ENCODE measurements at places on chromosomes 4 and X.

DNA sequence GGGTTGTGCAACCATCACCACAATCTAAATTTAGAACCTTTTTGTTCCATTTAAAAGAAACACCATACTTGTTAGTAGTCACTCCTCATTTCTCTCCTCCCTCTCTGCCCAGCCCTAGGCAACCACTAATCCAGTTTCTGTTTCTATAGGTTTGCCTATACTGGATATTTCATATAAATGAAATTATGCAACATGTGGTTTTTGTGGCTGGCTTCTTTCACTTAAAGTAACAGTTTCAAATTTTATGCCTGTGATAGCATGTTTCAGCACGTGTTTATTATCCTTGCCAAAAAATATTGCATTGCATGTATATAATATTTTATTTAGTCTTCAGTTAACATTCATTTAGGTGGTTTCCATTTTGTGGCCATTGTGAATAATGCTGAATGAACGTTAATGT is 437.6 kb downstream of the IL1RAPL1 start:
- DNase-seq = no peak

DNA sequence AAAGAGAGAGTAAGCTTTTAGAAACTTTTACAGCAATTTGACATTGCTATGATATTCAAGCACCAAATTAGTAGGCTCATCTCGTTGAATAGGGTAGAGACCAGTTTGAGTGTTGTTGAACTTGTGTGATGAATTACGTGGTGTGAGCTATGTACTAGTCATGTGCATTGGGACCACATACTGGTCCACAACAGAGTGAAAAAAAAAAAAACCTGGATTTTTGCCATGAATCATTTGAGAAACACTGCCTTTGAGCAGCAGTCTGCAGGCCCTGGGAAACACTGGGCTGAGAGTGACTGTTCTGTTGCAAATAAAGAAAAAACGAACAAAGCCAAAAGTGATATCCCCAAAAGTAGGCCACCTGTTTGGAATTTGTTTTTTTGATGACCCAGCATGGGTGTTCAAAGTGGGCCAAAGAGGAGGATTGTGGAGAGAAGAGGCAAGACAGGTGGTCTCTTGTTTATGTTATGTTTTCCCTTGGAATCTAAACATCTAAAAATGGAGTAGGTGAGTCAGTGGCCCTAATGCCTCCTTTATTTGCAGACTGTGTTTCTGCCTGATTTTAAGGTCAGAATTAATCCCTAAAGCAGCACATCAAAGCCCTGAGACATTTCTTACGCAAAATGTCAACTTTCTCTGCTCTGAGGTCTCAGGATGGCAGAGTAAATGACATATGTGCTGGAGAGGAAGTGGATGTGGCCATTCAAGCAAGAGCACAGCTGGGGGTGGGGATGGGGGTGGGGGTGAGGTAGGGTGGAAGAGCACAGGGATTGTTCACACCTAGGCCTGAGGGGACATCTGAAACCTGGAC is 33.5 kb downstream of the TAF7L start:
- DNase-seq = no peak

DNA sequence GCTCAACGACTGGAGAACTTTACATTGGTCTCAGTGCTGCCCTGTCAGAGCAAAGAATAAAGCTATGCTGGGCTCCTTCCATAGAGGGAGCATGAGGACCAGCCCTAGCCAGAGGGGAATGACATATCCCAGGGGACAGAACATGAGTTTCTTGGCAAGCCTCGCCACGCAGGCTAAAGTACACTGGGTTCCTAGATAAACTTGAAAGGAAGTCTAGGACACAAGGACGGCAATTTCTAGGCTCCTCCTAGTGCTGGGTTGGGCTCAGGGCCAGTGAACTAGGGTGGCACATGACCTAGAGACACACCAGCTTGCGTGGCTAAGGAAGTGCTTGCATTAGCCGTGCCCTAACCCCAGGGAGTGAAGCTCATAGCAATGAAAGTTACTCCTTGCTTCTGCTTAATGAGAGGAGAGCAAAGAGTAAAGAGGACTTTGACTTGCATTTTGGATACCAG is 141.0 kb downstream of the MAB21L2 start:
- no peak for DNase-seq

- DNase-seq = no peak
Observed at GRCh38 chrX:135556055-135556454, 35.6 kb downstream of the INTS6L start.

GRCh38 chrX:8913655-8914409 is 112.6 kb upstream of the FAM9A start:
- DNase-seq = no peak

Measured in CD4-positive, alpha-beta T cell treated with Interleukin-17A for 4 hours (primary cell).